Transverse colon (tissue), 4 donors: ENCODE measurements at places on chromosomes 12 and 14. TPM values are rescaled to one million over a fixed set of nuclear protein-coding genes. Genes with fewer than 3 reads are reported as not detected.

Gene CMKLR1
- total RNA-seq, result 13.5 TPM

Gene CDKN3
- total RNA-seq, result 3.0 TPM

Gene CHGA
- 38.1 TPM for total RNA-seq

Gene AQP6
- total RNA-seq, result 0.41 TPM

Gene NPC2
- 393 TPM for total RNA-seq

Gene RND1
- 1.1 TPM for total RNA-seq

Gene BORCS5
- 8.5 TPM for total RNA-seq

Gene CLEC2A
- total RNA-seq, result not detected

Gene TGM1
- total RNA-seq, result not detected

Gene RTL1
- not detected for total RNA-seq

Gene CCDC85C
- total RNA-seq, result 45.1 TPM

Gene CCDC198
- not detected for total RNA-seq

Gene MANSC1
- total RNA-seq, result 25.3 TPM

Gene FOXN4
- total RNA-seq, result not detected

Gene NID2
- 23.8 TPM for total RNA-seq

Gene GYS2
- total RNA-seq, result 0.16 TPM

Gene CLEC4D
- total RNA-seq, result not detected

Gene PCED1B
- total RNA-seq, result not detected

Gene AKAP6
- 6.3 TPM for total RNA-seq

Gene RNF10
- 212 TPM for total RNA-seq

Gene CSRP2
- 9.6 TPM for total RNA-seq

Gene TMEM63C
- total RNA-seq, result 23.8 TPM

Gene CAPZA3
- total RNA-seq, result not detected

Gene HOXC4
- total RNA-seq, result not detected

Gene GPR135
- total RNA-seq, result 1.5 TPM

Gene KCNH5
- under 0.01 TPM for total RNA-seq

Gene SLCO1B1
- total RNA-seq, result not detected

Gene CCT2
- 25.4 TPM for total RNA-seq

Gene GPR137C
- 0.40 TPM for total RNA-seq

Gene RASAL1
- 4.1 TPM for total RNA-seq

Gene PZP
- not detected for total RNA-seq

Gene RARG
- total RNA-seq, result not detected

Gene B4GALNT3
- 166 TPM for total RNA-seq

Gene CELA1
- not detected for total RNA-seq

Gene CTSG
- total RNA-seq, result not detected

Gene KIF21A
- 30.2 TPM for total RNA-seq

Gene TCL1B
- not detected for total RNA-seq

Gene BMP4
- total RNA-seq, result 11.2 TPM

Gene MANSC4
- total RNA-seq, result not detected

Gene NTF3
- not detected for total RNA-seq
